ENCODE measurements at places on chromosomes 13 and 19. TPM values are rescaled to one million over a fixed set of nuclear protein-coding genes. Genes with fewer than 3 reads are reported as not detected.

CERS1 gene
- total RNA-seq = 0.79 TPM

PCSK4 gene
- total RNA-seq = 1.0 TPM

CABP5 gene
- total RNA-seq = not detected

ZNF536 gene
- total RNA-seq = 2.7 TPM

ZNF439 gene
- total RNA-seq = 4.6 TPM

GPATCH1 gene
- total RNA-seq = 8.5 TPM

KATNAL1 gene
- 22.2 TPM for total RNA-seq

STK11 gene
- 64.7 TPM for total RNA-seq

CGB2 gene
- not detected for total RNA-seq

USF2 gene
- 130 TPM for total RNA-seq

DNA sequence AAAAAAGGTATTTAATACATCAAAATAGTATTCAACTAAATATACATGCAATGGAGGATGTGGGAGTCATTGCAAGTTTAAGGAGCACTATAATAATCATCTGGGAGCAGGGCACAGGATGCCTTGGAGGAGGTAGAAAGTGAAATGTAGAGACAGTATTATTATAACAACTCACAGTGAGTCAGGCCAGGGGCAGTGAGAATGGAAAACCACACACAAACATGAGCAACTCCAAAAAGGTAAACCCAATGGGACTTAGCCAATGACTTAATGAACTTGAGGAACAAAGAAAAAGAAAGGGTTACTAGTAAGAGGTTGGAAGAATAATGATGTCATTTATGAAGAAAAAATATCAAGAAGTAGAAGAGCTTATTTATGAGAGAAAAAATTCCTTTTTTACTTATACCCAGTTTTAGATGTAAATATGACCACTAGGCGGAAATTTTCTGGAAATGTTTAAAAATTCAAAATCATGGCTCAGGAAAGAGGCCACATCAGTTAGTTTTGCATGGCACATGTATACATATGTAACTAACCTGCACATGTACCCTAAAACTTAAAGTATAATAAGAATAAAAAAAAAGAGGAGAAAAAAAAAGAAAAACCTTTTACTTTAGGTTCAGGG lies 389.3 kb downstream of the SUCLA2 start:
- no peaks in the 10 kb centered on the region for H3K36me3 ChIP-seq
- H3K27me3 ChIP-seq = no peaks in the 10 kb centered on the region
- no peak overlapping the region for H3K4me3 ChIP-seq
- H3K4me1 ChIP-seq = no peaks in the 10 kb centered on the region
- no peak overlapping the region for H3K27ac ChIP-seq
- DNase-seq = no peak

GRCh38 chr13:113162783-113163685 lies 4.6 kb downstream of the PROZ start:
- H3K4me1 ChIP-seq = no peaks in the 10 kb centered on the region
- no peak overlapping the region for H3K4me3 ChIP-seq
- no peaks in the 10 kb centered on the region for H3K36me3 ChIP-seq
- H3K27me3 ChIP-seq = no peaks in the 10 kb centered on the region
- DNase-seq = no peak
- H3K27ac ChIP-seq = no peak overlapping the region

- H3K4me3 ChIP-seq = no peak overlapping the region
- no peaks in the 10 kb centered on the region for H3K4me1 ChIP-seq
- no peaks in the 10 kb centered on the region for H3K27me3 ChIP-seq
- no peak for DNase-seq
Observed at GRCh38 chr19:35195830-35196229, 32.7 kb downstream of the FAM187B start.

- no peak overlapping the region for H3K4me3 ChIP-seq
- no peaks in the 10 kb centered on the region for H3K36me3 ChIP-seq
- H3K27ac ChIP-seq = no peak overlapping the region
- no peaks in the 10 kb centered on the region for H3K27me3 ChIP-seq
Observed at GRCh38 chr13:78875792-78876580, 217.0 kb upstream of the OBI1 start.

DNA sequence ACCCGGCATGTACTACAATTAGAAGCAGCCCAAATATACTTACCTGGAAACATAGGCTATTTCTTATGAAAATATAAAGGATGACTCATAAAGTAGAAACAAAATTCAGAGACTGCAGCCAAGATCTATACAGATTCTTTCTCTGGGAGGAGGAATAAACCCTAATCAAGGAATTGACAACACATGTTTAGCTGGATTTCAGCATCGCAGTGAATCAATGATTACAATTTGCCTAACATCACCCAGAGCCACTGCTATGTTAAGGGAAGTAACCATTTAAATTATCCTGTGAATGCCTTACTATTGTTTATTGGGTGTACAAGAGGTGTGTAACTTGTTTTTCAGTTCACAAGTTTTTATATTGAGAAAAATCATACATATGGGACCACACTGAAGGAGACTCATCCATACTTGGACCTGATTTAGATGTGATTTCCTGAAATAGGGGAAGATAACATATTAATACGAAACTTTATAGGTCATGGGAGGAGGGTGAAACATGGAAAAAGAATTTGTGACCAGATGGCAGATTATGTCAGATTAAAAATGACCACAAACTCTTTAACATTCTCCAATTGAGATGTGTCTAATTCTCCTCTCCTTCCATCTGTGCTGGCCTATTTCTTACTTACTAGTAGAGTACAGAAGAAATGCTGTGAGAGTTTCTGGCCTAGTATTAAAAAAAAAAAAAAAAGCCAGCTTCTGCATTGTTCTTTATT lies 1168.4 kb downstream of the SLITRK1 start:
- DNase-seq = no peak
- H3K36me3 ChIP-seq = no peaks in the 10 kb centered on the region
- H3K27me3 ChIP-seq = no peaks in the 10 kb centered on the region
- H3K27ac ChIP-seq = no peak overlapping the region

DNA sequence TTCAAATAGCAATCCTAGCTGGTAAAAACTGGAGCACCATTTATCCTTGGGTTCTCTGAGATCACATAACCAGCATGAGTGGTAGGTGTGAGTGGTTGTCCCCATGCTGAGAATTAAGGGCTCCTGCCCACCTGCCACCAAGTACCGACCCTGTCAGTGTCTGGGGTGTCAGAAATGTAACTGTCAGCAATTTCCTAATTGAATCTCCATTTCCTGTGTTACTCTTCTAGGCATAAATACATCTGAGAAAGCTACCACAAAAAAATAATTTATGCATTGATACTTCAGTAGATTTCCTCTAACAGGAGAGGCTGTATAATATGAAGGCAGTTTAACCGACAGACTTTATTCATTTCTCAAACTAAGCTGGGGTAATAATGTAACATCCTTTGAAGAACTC lies 25.1 kb downstream of the CPB2 start:
- no peaks in the 10 kb centered on the region for H3K36me3 ChIP-seq
- H3K27me3 ChIP-seq = no peaks in the 10 kb centered on the region
- H3K4me1 ChIP-seq = no peaks in the 10 kb centered on the region
- no peak overlapping the region for H3K27ac ChIP-seq
- no peak overlapping the region for H3K4me3 ChIP-seq

- H3K27ac ChIP-seq = no peak overlapping the region
- H3K36me3 ChIP-seq = peaks cover 23% of the 10 kb centered on the region
- H3K4me3 ChIP-seq = no peak overlapping the region
- H3K4me1 ChIP-seq = no peaks in the 10 kb centered on the region
- H3K27me3 ChIP-seq = no peaks in the 10 kb centered on the region
Observed at GRCh38 chr19:53374288-53374687, 8.8 kb downstream of the ZNF525 start.

- no peak for DNase-seq
- H3K36me3 ChIP-seq = peaks cover 13% of the 10 kb centered on the region
- H3K4me1 ChIP-seq = no peaks in the 10 kb centered on the region
- no peaks in the 10 kb centered on the region for H3K27me3 ChIP-seq
Observed at GRCh38 chr13:113327391-113327765, 30.3 kb downstream of the LAMP1 start.

DNA sequence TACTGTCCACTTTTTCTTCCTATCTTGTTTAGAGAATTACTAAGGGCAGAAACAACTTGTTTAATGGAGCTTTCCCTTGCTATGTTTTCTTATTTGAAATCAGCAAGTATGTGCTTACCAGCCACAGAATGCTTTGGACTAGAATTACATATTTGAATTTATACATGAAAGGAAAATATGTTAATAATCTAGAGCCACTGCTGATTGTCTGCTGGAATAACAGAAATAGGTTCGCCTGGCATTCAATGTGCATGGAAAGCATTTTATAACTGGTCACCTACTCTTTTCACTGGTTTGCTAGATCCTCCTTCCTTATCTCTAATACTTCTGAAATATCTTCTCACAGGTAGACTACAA lies 8.0 kb downstream of the EFNB2 start:
- no peak overlapping the region for H3K4me3 ChIP-seq
- H3K27me3 ChIP-seq = no peaks in the 10 kb centered on the region
- H3K27ac ChIP-seq = no peak overlapping the region
- no peaks in the 10 kb centered on the region for H3K36me3 ChIP-seq

DNA sequence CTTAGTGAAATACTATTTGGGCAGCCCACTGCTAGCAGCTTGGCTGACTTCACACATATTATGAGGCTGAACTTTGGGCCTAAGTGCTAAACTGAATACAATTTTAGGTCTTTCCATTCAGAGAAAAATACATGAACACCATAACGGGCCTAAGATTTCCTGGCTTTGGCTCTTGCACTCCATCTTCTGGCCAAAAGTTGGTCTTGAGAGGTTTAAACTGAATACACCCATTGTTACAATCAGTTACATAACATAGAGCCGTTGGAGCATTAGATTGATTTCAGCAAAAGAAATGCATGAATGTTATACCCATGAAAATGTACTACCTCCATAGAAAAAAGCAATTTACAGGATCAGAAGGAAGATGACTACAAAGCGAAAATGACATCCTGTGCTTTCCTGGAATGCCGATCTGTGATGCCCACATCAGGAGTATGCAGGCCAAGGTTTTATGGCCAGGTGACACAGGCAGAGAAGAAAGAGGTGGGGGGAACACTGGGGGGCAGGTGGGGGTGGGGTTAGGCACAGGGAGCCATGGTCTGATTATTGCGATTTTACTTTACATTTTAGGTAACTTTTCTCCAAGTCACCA lies 11.1 kb upstream of the SHISA2 start:
- no peaks in the 10 kb centered on the region for H3K36me3 ChIP-seq
- H3K27me3 ChIP-seq = no peaks in the 10 kb centered on the region
- H3K27ac ChIP-seq = no peak overlapping the region
- no peak overlapping the region for H3K4me3 ChIP-seq

GRCh38 chr19:3851254-3852176 lies 17.3 kb downstream of the ZFR2 start:
- H3K27ac ChIP-seq = no peak overlapping the region
- H3K36me3 ChIP-seq = no peaks in the 10 kb centered on the region
- H3K27me3 ChIP-seq = no peaks in the 10 kb centered on the region
- no peaks in the 10 kb centered on the region for H3K4me1 ChIP-seq
- no peak for DNase-seq
- H3K4me3 ChIP-seq = no peak overlapping the region

GRCh38 chr13:21202767-21203531 lies 26.5 kb downstream of the MRPL57 start:
- H3K27me3 ChIP-seq = no peaks in the 10 kb centered on the region
- H3K4me3 ChIP-seq = no peak overlapping the region
- no peaks in the 10 kb centered on the region for H3K4me1 ChIP-seq
- H3K27ac ChIP-seq = no peak overlapping the region
- no peak for DNase-seq

DNA sequence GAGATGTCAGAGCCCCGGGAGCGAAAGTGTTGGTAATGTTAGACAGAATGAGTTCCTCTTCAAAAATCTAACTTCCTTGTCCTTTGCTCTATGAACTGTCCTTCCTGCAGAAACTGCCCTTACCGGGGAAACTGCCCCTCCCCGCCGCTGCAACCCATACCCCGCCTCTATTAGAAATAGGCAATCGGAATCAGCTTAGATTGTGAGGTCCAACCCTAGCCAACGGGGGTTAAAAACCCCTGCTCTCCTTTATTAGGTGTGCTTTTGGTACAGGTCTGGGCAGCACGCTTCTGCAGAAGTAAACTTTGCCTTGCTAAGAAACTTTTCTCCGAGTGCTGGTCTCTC lies 11.5 kb upstream of the CAPNS1 start:
- H3K27me3 ChIP-seq = no peaks in the 10 kb centered on the region
- H3K4me3 ChIP-seq = peak overlapping the region; percentile 54
- H3K36me3 ChIP-seq = peaks cover 24% of the 10 kb centered on the region
- no peak for DNase-seq

- H3K27ac ChIP-seq = no peak overlapping the region
- peak overlapping the region; percentile 12 for H3K4me3 ChIP-seq
- peaks cover 9% of the 10 kb centered on the region for H3K36me3 ChIP-seq
- H3K4me1 ChIP-seq = peaks cover 5% of the 10 kb centered on the region
- no peaks in the 10 kb centered on the region for H3K27me3 ChIP-seq
Observed at GRCh38 chr19:49335784-49336481, 727 bp downstream of the CD37 start.

GRCh38 chr13:39910041-39910440 lies 254.6 kb downstream of the COG6 start:
- no peak for DNase-seq
- H3K36me3 ChIP-seq = no peaks in the 10 kb centered on the region
- H3K27me3 ChIP-seq = no peaks in the 10 kb centered on the region
- H3K27ac ChIP-seq = no peak overlapping the region
- no peak overlapping the region for H3K4me3 ChIP-seq

DNA sequence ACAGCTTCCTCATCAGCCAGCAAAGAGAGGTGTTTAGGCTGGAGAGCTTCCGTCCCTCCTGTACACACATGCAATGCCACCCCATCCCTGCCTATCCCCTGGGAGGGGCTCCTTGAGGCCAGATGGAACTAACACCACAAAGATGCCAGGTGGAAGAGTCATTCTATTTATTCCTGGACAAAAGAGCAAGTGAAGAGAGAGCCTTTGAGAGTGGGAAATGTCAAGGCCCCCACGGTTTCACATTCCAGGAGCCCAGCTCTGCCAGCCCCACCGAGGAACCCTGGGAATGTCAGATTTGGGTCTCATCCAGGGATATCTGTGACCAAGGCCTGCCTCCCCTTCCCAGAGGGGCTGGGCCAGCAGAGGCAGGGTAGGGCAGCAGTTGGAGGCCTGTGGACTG lies 30.8 kb upstream of the IGFL1 start:
- no peak overlapping the region for H3K4me3 ChIP-seq
- H3K27ac ChIP-seq = no peak overlapping the region
- H3K27me3 ChIP-seq = no peaks in the 10 kb centered on the region
- DNase-seq = no peak

- H3K27ac ChIP-seq = no peak overlapping the region
- DNase-seq = no peak
- H3K4me3 ChIP-seq = no peak overlapping the region
- H3K36me3 ChIP-seq = peaks cover 55% of the 10 kb centered on the region
Observed at GRCh38 chr13:102872131-102872530, 26.3 kb downstream of the ERCC5 start.
